Esophagus mucosa (tissue), 1 donor: ENCODE measurements at places on chromosomes 16 and 17.

- no peak for ATAC-seq
Observed at GRCh38 chr16:88130681-88131080, 179.4 kb downstream of the BANP start.

- ATAC-seq, result no peak
Observed at GRCh38 chr17:48597528-48597777, 3.9 kb upstream of the HOXB5 start.

DNA sequence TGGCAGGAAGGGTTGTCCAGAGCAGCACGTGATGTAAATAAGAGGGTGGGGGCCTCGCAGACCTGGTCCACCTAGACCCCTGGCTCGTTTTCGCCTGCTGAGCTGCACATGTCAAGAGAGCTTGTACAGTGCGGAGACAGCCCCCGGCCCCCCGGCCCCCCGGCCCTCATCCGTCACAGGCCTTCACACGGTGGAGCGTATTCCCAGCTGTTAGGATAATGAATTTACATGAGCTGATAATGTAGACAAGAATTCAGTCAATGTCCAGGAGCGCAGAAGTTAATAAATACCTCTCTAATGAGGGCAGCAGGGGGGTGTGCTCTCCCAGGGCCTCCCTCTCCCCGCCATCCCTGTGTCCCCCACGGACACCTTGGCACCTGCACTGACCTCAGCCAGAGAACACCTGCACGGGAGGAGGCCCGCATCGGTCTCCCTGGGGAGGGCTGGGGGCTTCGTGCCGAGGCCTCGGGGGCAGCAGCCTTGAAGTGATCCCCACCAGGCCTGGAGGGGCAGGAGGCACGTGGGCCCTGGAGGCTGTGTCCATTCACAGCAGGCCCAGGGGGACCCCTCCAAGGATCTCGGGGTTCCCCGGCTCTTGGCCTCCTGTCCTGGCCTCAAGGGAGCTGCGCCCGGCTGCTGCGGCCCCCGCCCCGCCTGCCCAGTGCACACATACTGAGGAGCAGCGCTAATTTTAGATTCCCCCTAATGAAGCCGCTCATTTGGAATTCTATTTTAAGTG lies 14.6 kb downstream of the GSE1 start:
- no peak for ATAC-seq

GRCh38 chr16:62568926-62569325 lies 532.7 kb upstream of the CDH8 start:
- no peak for ATAC-seq

DNA sequence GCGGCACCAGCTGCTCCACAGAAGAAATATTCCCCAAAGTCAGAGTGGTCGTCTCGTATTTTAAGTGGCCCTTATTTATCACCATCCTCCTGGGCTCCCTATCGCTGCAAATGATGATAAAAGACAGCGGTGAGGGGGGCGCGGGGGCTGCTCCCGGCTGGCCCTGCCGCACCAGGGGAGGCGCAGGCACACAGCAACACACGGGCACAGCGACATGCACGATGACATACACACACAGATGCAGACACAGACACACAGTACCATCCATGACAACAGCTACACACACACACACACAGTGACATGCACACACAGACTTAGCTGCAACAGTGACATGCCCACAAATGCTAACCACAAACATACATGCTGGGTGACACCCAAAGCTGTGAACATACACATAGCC lies 52.5 kb downstream of the MRM1 start:
- ATAC-seq, result no peak

GRCh38 chr17:16917671-16918394 lies 54.1 kb downstream of the TNFRSF13B start:
- no peak for ATAC-seq

DNA sequence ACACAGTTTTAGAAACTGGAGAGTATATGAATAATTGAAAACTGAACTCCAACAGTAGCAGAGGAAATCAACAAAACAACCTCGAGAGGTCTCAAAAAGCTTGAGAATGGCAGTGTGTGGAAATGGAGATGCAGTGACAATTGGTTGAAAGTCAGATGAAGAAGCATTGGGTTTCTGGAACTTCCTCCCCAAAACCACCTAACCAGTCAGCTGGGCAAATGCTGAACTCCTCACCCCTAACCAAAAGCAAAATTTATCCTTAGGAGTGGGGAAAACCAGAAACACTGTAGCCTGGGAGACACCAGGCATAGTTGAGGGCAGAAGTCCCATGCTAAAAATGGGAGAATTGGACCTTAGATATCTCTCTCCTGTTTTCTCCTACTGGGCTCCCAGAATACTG lies 109.9 kb downstream of the TANC2 start:
- no peak for ATAC-seq

DNA sequence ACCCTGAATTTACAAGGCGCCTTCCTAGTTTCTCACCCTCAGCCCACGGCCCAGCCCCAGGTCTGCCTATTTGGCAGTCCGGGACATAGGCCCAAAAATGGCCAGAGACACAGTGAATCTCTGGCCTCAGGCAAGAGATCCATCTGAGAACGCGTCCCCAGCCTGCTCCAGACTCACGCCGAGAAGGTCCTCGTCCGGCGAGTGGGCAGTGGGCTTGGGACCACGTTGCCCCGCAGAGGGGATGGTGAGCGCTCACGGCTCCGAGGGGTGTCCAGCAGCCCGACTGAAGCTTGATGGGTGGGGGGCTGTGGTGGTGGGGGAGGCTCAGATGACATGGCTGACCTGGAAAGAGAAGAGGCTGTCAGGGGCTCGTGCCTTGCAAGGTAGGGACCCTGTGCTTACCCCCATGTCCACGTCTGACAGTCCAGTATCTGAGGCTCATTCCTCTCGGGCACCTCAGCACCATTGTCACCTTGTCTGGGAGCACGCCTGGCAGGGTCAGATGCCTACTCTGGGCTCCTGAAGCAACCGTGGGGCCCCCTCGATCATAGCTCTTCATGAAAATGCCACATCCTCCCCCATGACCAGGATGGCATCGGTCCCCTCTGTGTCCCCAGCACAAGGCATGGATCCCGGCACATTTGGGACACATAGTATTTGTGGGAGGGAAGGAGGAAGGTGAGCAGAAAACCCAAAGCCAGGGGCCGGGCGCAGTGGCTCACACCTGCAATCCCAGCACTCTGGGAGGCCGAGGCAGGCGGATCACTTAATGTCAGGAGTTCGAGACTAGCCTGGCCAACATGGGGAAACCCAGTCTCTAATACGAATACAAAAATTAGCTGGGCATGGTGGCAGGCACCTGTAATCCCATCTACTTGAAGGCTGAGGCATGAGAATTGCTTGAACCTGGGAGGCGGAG lies 9.6 kb downstream of the CARHSP1 start:
- no peak for ATAC-seq

GRCh38 chr17:57260325-57261083 lies 4.2 kb downstream of the MSI2 start:
- no peak for ATAC-seq

GRCh38 chr17:81008140-81008539 lies 16.5 kb downstream of the CHMP6 start:
- no peak for ATAC-seq

GRCh38 chr16:84360170-84360569 lies 8.2 kb upstream of the ATP2C2 start:
- ATAC-seq, result no peak

DNA sequence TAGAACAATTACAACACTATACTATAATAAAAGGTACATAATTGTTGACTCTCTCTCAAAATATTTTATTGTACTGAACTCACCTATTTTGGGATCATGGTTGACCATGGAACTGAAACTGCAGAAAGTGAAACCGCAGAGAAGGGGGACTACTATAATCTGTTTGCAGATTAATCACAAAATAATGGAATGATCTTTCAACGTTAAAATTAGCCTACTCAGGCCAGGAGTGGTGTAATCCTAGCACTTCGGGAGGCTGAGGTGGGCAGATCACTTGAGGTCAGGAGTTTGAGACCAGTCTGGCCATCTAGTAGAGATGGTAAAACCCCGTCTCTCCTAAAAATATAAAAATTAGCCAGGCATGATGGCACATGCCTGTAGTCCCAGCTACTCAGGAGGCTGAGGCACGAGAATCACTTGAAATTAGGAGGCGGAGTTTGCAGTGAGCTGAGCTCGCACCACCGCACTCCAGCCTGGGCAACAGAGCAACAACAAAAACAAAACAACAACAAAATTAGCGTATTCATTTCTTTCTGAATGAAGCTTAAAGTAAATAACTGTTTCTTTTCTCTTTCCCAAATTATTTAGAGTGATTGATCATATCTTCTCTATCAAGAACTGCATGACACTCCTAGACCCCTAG lies 45.6 kb downstream of the IKZF3 start:
- ATAC-seq, result no peak

DNA sequence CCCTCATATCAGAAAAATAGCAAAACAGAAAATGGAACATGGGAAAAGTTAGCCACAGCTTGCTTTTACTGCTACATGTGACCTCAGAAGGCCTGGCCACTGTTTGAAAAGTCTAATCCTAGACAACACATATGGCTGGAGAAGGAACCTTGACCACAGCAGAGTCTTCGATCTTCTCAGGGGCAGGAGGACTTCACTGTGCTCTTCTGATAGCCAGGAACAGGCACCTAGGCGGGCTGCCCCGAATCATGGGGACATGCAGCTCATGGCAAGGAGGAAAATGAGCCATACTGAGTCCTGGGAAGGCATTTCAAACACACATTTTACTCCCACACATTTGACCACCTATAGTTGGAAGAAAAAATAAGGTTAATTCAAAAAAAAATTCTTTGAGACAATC lies 31.1 kb upstream of the ADORA2B start:
- ATAC-seq, result no peak

- ATAC-seq, result no peak
Observed at GRCh38 chr16:66563574-66564334, 2.5 kb upstream of the CMTM1 start.

- ATAC-seq, result no peak
Observed at GRCh38 chr16:56360117-56361008, 65.0 kb downstream of the AMFR start.

DNA sequence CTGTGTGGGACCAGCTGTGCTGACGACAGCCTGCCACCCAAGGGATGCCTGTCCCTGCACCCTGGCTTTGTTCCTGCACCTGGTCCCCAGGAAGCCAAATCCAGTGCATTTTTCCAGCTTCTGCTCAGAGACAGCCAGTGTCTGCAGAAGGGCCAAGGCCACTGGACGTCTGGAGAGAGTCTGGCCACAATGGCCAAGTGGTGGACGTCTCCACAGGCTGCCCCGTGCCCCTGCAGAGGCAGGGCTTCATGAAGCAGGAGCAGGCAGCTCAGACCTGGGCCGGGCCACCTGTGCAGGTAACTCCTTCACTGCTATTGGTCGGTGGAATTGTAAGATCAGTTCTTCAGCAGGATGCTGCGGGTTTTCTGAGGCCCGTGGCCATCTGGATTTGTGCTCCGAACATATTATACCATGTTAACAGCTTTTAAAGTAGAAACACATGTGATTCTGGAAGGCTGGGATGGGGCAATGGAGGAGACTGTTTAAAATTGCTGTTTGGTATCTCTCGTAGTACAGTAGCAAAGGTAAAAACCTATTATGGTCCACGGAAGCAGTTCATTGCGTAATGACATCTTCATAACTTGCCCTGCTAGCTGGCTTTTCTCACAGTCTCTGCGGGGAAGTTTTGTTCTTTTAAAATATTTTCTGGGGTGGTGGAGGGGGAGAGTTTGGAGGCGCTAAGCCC lies 185.3 kb downstream of the CCDC182 start:
- ATAC-seq, result no peak

DNA sequence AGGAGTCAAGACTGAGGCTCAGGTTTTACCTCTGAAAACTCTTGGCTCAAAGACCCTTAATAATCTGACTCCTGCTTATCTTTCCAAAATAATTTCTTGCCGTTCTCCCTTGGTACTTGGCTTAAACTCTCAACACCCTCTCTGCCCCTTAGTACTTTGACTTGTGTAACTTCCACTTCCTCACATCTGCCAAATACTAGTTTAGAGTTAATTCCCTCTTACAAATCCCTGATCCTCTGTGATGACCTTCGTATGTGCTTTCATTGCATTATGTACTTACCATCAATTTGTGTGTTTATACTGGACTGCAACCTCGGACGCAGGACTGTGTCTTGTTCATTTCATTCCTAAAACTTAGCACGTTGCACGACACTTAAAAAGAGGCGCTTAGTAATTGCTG lies 35.2 kb downstream of the ZNF207 start:
- ATAC-seq, result no peak

- no peak for ATAC-seq
Observed at GRCh38 chr17:55582897-55583296, 71.6 kb upstream of the SMIM36 start.

GRCh38 chr16:84239141-84239769 lies 557 bp downstream of the KCNG4 start:
- ATAC-seq, result no peak

- ATAC-seq, result no peak
Observed at GRCh38 chr16:26457095-26457494, 609.6 kb upstream of the C16orf82 start.

DNA sequence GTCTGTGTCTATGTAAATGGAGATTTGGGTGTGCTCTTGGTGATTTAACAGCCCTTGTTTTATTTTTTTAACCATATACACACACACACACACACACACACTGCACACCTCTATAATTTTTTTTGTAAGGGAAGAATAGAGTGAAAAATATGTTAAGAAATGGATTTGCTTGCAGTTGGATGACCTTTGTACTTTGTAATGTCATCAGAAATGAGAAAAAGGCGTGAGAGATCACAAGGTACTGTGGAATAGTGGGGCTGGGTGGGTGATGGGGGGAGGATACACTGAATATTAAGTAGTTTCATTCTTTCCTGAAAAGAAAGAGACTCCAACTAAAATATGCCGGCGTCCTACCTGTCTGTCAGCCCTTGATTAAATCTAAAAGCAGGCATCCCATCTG lies 38.7 kb downstream of the SALL1 start:
- no peak for ATAC-seq

GRCh38 chr17:48438516-48439061 lies 8.6 kb upstream of the SKAP1 start:
- ATAC-seq, result no peak

DNA sequence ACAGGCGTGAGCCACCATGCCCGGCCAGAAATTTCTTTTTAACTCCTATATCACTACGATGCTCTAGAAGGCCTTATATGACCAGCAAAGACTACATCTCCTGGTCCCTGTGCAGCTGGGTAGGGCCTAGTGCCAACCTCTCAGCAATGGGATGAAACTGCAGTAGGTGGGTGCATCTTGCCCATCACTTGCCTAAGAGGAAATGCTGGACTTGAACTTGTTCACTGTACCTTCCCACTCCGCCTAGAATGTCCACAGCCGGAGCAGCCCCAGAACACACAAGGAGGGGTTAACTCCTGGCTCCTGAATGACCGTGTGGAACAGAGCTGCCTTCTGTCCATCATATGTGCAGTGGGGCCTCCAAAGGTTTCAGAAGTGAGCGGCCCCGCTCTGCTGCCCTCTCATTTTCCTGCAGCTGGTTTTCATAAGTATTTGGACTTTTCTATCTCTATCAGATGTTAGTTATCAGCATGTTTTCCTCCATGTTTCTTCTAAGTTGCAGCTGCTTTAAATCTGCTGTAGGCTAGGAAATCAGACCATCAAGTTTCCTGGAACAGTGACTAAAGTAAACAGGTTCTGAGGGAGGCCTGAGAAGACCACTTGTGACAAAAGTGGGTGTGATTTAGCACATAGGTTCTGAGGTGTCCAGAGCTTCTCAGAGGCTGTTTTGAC lies 52.5 kb downstream of the WSB1 start:
- no peak for ATAC-seq

GRCh38 chr17:77729587-77729986 lies 228.9 kb upstream of the TNRC6C start:
- no peak for ATAC-seq
